ENCODE measurements at places on chromosomes 7 and 10.

- peak; percentile 36 for DNase-seq
Measured at GRCh38 chr10:114821293-114821914, at the start of gene FHIP2A. TSS of gene FHIP2A (plus strand) at chr10:114821780. CDS start at chr10:114822079, 299 bp downstream.

DNA sequence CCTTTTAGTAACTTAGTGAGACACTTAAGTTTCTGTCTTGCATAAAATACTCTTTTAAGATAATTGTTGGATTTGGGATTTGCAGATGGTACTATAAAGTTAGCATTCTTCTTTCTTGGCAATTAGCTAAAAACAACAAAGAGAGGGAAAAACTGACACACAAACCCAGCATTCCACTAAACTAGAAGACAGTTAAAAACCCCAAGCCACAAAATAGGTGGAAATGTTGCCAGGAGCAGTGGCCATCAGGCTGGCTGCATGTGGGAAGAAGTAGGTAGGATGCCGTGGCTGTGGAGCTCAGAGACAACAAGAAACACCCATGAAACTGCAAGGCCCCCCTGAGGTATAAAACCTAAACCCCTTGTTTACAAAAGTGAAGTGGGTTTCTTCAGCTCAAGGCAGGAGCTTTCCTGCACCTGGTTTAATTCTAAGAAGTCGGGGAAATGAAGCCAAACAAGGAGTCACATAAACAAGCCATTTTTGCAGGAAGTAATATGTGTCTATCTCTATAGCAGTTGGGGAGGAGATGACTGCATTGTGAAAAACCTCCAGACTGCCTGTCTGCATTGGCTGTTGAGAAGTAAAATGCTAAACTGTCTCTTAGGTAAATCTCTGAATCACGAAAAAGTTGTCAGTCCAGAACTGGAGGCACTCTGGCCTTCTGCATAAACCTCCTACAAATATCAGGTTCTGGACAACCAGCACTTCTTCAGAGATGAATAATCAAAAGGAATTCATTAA, 9.5 kb downstream of the RAB18 start:
- DNase-seq, result no peak

DNA sequence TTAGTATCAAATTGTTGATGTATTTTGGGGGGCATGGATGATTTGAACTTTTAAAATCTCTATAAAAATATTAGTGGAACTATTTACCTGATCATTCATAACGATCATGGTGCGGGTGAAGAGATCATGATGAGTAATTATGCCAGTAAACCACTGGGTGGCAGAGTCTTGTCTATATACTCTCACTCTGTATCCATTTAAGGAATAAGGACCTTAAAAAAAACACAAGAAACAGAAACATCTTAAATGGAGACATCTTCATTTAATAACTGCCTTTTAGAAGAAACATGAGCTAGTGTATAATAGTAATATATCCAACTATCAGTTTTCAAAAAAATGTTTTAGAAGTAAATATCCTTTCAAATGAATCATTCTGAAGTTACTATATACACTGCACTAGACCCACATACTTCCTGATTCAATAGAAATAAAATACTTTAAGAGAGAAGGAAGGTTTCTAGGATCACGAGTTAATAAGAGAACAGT, 84.0 kb downstream of the NRBF2 start:
- DNase-seq, result peak; percentile 49

DNA sequence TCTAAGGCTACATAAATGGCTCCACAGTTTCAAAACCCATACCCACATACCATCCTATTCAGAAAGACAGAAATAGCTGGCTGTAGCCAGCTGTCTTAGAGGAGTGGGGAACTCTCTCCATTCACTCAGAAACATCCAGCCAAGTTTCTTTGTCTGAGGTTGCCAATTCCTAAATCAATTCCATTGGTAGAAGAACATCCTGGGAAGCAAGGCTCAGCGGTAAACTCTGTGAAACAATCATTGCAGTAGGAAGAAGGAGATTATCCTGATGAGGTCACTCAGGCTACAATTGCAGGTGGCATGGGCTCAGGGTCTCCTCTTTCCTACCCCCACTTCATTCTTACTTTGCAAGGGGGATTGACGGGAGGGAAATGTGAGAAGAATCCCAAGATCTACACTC, 154.0 kb downstream of the ETV1 start:
- no peak for DNase-seq

DNA sequence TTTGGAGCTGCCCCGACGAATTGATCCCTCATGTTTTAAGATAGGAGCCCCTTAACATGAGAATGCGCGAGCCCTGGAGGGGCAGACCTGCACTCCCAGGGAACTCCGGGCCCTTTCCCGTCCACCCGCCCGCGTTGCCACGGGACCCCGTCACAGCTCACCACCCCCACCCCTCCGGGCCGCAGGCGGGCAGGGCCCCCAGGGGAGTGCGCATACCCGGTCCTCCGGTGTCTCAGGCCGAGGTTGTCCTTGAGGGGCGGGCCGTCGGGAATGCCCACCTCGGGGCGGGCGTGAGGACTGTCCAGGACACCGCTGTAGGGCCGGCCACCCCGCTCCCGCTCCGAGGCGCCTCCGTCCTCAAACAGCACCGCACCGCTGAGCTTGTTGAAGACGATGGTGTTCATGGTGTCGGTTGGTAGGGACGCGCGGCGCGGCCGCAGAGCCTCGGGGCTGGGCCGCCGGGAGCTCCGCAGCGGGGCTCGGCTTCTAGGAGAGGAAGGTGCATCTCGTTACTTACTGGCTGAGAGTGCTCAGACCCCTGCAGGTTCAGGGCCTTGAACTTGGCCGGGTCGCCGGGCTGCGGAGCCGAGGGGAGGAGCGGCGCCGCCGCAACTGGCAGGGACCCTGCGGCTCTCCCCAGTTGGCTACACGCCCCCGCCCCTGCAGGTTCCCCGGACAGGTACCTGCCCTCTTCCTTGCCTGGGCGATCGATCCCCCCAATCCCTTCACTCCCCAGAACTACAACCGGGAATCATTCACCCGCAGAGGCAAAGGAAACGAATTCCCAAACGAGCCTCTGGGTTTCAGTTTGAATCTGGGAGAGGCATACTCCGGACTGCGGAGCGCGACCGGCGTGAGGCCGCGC, 2.4 kb downstream of the MKX start:
- DNase-seq, result no peak

GRCh38 chr10:98125940-98126631, 8.4 kb upstream of the R3HCC1L start:
- peak; percentile 33 for DNase-seq

DNA sequence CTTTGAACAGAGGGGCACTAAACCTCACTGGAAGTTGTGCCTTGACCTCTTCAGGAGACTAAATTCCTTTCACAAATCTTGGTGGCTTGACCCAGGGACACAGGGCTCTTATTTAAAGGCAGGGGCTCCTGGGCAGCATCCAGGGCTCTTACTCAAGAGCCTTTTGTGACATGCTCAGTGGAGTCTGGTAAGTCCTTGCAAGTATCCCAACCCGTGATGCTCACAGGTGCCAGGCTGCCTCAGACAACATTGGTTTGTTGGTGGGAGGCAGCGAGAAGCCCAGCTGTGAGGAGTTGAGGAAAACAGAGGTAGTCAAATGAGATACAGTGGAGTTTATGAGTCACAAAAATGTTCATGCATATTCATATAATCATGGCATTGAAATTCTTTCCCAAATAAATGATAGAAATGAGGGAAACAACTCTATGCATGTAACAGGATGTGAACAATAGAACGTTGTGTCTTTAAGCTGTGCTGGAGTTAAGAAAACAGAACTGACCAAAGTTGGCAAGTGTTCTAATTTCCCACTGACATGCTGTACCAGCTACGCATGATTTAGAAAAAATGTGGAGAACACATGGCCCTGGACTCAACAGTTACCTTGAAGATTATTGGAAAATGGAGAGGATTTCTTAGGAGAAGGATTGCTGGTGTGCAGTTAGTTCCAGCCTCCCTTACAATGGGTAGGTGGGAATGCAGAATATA, 654.5 kb upstream of the COBL start:
- no peak for DNase-seq

GRCh38 chr7:151687523-151688235, 168.0 kb upstream of the RHEB start:
- no peak for DNase-seq

GRCh38 chr7:112965506-112965905, 121.1 kb downstream of the GPR85 start:
- no peak for DNase-seq

- DNase-seq, result no peak
Measured at GRCh38 chr7:102892631-102893278, 20.0 kb upstream of the LRRC17 start.

GRCh38 chr7:38476764-38477163, 154.4 kb downstream of the AMPH start:
- no peak for DNase-seq

GRCh38 chr7:116403265-116403664, 96.3 kb upstream of the CAV2 start:
- DNase-seq, result no peak

DNA sequence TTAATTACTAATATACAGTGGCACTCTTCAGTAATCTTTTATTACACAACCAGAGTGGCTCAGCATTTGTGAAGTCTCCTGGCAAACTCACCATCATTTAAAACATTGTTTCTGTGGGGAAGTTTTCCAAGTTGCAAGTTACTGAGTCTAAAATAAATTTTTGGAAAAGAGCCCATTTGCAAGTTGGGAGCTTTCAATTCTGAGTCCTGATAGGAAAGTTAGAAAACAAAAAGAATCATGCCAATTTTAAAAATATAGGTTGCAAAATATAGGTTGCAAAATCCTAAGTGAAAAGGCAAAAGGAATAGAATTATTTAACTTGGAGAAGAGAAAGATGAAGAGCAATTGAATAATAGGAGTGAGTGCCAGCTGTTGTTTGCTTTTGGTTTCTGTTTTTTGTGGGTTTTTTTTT, 378.8 kb upstream of the C7orf33 start:
- DNase-seq, result peak; percentile 74

GRCh38 chr10:76073524-76073923, 642.1 kb downstream of the LRMDA start:
- no peak for DNase-seq

DNA sequence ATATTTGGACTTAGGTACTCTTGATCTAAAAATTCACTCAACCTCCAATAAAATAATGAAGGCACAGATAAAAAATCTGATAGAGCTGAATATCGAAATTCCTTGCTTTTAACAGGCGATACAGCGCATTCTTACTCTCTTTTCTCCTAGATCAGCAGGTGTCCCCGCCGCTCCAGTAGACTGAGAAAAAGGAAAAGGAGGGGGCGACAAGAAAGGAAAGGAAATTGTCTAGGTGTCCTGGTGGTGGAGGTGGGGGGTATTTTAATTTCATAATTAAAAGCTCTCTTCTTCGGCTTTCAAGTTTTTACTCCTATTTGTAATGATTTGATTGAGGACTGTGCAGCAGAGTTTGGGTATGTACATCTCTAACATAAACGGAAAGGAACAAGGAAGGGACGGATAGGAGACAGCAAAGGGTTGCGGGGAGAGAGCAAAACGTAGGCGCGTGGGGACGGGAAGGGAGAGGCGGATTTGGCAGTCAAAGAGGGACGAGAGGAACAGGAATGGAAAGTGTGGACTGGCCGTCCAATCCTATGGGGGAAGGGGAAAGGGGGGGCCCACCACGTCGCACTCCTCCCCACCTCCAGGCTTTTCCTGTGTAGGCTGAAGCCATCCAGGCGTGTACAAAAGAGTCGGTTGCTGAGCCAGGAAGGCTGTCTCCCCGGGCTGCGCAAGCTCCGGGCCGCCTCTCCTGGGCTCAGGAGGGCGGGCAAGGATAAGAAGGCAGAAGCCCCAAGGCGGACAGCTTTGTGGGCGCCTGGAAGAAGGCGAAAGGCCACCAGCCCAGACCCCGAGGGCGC, 875 bp upstream of the HECTD2 start:
- DNase-seq, result peak; percentile 76

DNA sequence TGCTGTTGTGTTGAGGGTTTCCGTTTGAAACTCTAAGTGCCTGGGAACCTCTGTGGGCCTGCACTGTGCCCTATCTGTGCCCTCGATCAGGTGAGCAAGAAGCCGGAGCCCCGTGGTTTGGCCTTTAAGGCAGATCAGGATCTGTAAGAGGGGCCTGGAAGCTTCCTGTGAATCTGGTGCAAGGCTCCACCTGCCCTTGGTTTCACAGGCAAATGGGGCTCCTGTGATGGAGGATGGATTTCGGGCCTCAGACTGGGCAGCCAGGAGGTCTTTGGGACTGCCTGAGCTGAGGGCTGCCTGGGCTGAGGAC, 21.6 kb downstream of the SCART1 start:
- no peak for DNase-seq

DNA sequence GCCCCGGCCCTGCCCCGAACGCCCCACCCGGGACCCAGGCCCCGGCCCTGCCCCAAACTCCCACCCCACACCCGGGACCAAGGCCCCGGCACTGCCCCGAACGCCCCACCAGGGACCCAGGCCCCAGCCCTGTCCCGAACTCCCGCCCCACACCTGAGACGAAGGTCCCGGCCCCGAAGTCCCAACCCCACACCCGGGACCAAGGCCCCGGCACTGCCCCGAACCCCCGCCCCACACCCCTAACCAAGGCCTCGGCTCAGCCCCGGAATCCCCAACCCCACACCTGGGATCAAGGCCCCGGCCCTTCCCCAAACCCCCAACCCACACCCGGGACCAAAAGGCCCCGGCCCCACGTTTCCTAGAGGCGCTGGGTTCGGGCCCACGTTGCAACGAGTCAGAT, 1.1 kb upstream of the LARP4B start:
- DNase-seq, result no peak

DNA sequence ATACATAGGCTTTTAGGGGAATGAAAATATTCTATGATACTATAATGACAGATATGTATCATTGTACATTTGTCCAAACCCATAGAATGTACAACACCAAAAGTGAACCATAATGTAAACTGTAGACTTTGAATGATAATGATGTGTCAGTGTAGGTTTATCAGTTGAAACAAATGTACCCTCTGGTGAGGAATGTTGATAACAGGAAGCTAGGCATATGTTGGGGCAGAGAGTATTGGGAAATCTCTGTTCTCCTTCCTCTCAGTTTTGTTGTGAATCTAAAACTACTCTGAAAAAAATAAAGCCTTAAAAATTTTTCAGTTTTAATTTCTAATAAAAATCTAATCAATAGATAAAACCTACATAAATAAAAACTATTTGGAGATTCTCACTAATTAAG, 36.9 kb downstream of the C1GALT1 start:
- DNase-seq, result no peak

DNA sequence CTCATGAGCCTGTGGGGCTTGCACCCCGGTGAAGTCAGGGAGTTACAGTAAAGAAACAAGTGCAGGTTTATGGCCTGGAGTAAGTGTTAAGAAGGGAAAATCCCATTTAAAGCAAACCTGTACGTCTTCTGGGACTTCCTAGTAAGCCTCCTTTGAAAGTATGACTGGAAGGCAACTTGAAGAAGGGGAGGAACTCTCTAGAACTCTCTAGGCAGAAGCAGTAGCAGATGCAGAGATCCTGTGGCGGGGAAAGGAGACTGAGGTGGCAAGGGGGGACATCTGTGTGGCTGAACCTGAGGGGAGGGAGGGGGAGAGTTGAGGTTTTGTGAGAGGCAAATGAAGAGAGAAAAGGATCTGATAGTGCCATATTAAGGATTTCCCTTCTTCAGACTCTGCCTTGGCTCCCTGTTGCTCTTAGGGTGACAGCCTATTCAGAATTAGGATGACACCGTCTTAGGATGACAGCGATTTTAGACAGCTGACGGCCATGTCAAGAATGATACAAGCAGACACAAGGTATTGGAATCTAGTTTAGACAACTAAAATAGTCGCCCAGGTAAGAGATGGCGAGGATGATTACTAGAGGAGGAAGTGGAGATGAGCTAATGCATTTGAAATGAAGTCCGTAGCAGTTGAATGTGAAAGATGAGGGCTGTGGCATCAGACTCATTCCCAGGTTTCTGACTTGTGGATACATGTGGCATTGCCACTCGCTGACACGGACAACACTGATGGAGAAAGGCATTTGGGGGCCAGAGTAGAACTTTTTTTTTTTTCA, 29.0 kb downstream of the CUL1 start:
- DNase-seq, result no peak

Measured in NCI-H2171 treated with DMSO at 0.1 percent for 48 hours (cell line).